HEK293T (cell line): ENCODE measurements at places on chromosomes 1 and 21.

DNA sequence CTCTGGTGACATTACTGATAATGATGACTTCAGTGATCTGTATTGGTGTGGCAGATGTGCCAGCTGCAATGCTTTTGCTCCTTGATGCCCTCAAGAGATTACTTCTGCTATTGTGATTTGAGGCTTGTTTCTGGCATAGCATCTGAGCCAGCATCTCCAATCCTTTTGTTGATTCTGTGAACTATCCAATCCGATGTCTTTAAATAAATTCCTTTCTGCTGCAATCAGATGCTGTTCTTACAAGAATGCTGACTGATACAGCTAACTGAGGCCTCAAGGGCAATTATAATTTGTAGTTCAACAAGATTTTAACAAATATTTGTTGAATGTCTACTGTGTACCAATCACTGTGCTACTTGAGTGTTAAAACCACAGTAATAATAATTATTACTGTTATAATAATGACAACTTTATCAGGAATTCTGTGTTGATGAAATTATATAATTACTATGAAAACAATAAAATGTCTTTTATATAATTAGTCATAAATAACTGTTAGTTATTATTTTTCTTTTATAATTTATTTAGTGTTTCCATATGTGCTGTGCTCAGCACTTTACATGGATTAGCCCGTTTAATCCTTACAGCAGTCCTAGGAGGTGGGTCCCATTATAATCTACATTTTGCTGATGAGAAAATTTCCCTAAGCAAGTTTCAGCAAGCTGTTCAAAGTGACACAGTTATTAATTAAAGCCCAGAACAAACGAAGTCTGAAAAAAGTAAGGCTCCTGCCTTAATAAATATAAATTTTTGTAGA lies 308.2 kb downstream of the BRINP3 start:
- no peak for DNase-seq

- DNase-seq = peak; percentile 44
Observed at GRCh38 chr1:157496121-157496526, 56.2 kb downstream of the FCRL5 start.

GRCh38 chr1:218582646-218583045 lies 237.5 kb downstream of the TGFB2 start:
- no peak for DNase-seq

GRCh38 chr1:163877016-163877415 lies 555.3 kb downstream of the NUF2 start:
- no peak for DNase-seq
